ENCODE measurements at places on chromosomes 6 and 20.

- no peak for DNase-seq
These were observed 220.3 kb upstream of the LRFN2 start for GRCh38 chr6:40807484-40807883.

DNA sequence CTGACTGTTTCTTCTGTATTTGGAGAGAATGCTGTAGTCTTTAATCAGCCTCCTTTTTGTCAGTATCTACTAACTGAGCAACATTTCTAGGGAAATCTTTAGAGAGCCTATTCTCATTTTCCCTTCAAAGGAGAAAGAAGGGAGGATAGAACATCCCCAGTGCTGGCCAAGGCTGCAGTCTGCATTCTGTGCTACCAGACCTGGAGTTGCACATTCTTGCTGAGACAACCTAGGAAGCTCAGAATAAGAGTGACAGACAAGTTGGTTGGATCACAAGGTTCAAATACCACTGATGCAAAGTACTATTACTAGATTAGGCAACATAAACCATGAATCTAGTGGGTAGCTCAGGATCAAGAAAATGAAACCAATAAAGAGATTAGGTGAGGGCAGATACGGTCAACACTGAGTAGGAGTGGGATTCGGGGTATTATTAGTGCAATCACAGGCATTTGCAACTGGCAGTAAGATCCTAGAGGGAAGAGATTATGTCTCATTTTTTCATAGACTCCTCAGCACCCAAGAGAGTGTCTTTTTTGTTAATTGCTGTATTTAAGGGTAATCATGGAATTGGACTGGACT lies 213.5 kb upstream of the FAM83B start:
- no peak for DNase-seq

DNA sequence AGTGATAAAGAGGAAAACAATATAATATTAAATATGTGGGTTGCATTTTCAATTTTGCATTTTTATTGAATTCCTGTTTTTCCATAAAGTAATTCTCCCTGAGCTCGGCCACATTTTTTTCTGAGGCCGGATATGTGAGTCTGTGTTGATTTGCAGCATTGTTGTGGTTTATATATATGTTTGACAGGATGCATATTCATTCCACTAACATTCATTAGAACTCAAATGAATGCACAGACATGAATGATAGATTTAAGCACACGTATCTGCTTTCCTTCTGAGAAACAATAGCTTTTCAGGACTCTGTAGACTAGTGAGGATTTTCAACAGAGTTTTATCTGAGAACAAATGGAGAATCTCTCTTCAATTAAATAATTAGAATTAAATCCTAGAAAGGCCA lies 10.6 kb upstream of the EXOC2 start:
- DNase-seq: no peak

DNA sequence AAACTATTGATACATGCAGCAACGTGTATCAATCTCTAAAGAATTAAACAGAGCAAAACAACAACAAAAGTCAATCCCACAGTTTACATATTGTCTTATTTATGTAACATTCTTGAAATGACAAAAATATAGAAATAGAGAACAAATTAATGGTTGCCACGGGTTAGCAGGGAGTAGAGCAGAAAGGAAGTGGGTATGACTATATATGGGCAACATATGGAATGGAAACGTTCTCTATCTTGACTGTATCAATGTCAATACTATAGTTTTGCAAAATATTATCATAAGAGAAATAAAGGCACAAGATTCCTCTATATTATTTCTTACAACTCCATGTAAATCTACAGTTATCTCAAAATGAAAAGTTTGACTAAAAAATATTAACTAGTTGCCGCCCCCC lies 12.8 kb downstream of the AK9 start:
- DNase-seq: no peak

Data from posterior vena cava (tissue), 2 donors.